Pericardium fibroblast (primary cell): ENCODE measurements at places on chromosomes 1 and 21. TPM values are rescaled to one million over a fixed set of nuclear protein-coding genes. Genes with fewer than 3 reads are reported as not detected.

The TRMT13 gene
- total RNA-seq = 5.6 and 9.2 TPM in 2 replicates

The KCNQ4 gene
- total RNA-seq = 0.12 TPM in 1 of 2 replicates, not detected in the other

The CFAP141 gene
- total RNA-seq = not detected in 2 replicates

The LACTBL1 gene
- total RNA-seq = not detected in 2 replicates

The DIRAS3 gene
- 1.6 and 4.0 TPM in 2 replicates for total RNA-seq

The SLC1A7 gene
- total RNA-seq = 0.09 and 0.82 TPM in 2 replicates

The PGM1 gene
- total RNA-seq = 137 and 318 TPM in 2 replicates

The AMY2B gene
- 3.7 and 4.6 TPM in 2 replicates for total RNA-seq

The C1orf115 gene
- 1.8 and 3.6 TPM in 2 replicates for total RNA-seq

The LCE2B gene
- not detected in 2 replicates for total RNA-seq

The FMO3 gene
- 1.2 and 3.3 TPM in 2 replicates for total RNA-seq

The HHIPL2 gene
- total RNA-seq = under 0.01 TPM in 1 of 2 replicates, not detected in the other

The PLPPR4 gene
- total RNA-seq = 0.12 and 0.34 TPM in 2 replicates

The NTNG1 gene
- total RNA-seq = 3.6 and 11.2 TPM in 2 replicates

The GSTM1 gene
- total RNA-seq = 75.3 TPM in 1 of 2 replicates, not detected in the other

The C1orf210 gene
- total RNA-seq = not detected in 2 replicates

The IRF6 gene
- total RNA-seq = 0.09 and 0.35 TPM in 2 replicates

The OR2L8 gene
- total RNA-seq = not detected in 2 replicates

The CCDC28B gene
- 12.3 and 21.6 TPM in 2 replicates for total RNA-seq

The CLDN17 gene
- not detected in 2 replicates for total RNA-seq

The SELENBP1 gene
- 63.1 and 83.0 TPM in 2 replicates for total RNA-seq

The TNFRSF9 gene
- total RNA-seq = not detected in 2 replicates

The TNFRSF8 gene
- total RNA-seq = 0.09 and 0.70 TPM in 2 replicates

The CD2 gene
- total RNA-seq = not detected in 2 replicates

The IVL gene
- total RNA-seq = not detected in 2 replicates

The GBP7 gene
- total RNA-seq = not detected in 2 replicates

The RGS16 gene
- total RNA-seq = 0.09 and 0.23 TPM in 2 replicates

The GRIK3 gene
- not detected in 2 replicates for total RNA-seq

The DESI2 gene
- 45.2 and 45.6 TPM in 2 replicates for total RNA-seq
